ENCODE measurements at places on chromosomes 3 and 15.
A peak's percentile ranks its signal among the peaks of the same experiment; 100 is the strongest.

- no peak for DNase-seq
These were observed 32.2 kb upstream of the DPPA4 start for GRCh38 chr3:109369510-109369909.

DNA sequence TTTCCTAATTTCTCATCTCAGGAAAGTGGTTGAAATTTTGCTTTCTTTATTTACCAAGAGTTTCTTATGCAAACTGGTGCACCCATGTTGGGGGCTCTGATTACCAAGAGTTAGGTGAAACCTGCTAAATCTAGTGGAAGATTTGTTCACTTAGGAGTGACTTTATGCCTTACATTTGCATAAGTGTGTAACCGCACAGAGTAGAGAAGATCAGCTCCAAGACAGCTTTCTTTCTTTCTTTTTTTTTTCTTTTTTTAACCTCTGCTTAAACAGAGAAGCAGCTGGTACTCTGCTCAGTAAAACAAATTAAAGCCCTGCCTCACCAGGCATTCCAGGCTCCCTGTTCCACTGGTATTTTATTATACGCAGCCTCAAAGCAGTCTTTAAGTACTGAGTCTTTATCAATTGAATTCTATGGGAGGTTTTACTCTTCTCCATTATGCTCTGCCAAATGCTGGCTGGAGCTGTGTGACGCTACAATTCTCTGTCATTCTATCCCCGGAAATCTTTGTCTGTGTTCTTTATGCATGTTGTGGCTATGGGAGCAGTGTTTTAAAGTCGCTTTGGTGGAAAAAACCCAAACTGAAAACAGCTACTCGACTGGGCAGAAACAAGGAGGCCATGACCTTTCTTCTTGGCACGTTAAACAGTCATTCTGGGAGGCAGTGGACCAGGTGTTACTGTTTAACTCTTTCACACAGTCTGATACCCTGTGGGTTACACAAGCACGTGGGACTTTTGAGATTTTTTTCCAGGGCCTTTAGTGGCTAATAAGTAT, 55.2 kb upstream of the GBE1 start:
- DNase-seq, result peak; percentile 49

GRCh38 chr15:68279779-68280753, 2.5 kb downstream of the FEM1B start:
- DNase-seq, result no peak

DNA sequence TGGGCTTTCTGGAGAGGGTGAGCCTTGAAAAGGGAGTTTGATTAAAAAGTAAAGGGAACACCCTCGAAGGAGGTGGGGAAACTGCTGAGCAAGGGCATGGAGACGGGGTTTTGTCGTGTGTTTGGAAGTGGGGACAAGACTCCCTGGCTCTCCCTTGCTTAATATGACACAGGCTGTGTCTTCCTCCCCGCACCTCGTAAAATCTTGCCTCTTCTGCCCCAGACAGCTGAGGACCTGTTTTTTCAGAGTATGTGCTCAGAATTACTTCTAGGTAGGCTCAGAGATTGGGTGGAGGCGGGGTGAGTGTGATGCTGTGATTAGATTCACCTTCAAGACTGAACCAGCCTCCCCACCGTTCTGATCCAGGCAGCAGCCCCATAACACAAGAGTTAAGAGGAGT, 244.4 kb upstream of the TLE3 start:
- DNase-seq, result no peak

GRCh38 chr3:50630877-50631276, 13.9 kb downstream of the MAPKAPK3 start:
- DNase-seq, result peak; percentile 59

DNA sequence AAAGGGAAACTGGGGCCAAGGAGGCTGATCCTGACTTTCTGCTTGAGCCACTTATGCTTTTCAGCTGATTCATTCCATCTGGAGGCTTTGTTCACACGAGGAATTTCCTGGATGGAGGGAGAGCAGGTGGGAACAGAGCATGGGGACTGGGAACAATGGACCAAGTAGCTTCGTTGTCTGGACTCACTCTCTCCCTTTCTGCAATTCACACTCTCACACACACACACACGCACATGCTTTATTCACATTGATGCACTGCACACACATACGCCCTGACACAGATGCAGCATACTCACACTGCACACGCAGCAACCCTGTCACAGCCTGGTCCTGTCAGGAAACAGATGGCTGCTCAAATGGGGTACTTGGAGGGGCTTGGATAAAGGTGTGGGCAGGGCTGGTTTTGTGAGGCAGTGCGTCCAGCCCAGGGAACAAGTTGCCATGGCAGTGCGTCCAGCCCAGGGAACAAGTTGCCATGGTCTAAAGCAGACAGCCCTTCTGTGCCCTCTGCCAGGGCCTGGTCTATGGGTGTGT, 19.8 kb upstream of the CHCHD6 start:
- peak; percentile 67 for DNase-seq

DNA sequence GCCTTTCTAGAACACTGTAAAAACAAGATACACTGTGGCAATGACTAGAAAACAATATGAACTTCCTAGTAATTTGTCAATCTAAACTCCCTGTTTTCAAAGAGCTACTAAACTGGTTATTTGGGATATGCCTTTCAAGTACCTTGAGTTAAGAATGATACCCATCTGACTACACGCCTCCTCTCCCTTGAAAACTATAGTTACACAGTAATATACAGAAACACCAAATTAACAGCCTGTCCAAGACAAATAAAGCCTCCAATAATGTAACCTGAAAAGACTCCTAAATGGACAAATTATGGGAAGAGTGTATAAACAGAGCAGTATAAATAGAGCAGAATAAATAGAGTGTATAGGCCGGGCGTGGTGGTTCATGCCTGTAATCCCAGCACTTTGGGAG, 70.1 kb downstream of the SMARCC1 start:
- no peak for DNase-seq

DNA sequence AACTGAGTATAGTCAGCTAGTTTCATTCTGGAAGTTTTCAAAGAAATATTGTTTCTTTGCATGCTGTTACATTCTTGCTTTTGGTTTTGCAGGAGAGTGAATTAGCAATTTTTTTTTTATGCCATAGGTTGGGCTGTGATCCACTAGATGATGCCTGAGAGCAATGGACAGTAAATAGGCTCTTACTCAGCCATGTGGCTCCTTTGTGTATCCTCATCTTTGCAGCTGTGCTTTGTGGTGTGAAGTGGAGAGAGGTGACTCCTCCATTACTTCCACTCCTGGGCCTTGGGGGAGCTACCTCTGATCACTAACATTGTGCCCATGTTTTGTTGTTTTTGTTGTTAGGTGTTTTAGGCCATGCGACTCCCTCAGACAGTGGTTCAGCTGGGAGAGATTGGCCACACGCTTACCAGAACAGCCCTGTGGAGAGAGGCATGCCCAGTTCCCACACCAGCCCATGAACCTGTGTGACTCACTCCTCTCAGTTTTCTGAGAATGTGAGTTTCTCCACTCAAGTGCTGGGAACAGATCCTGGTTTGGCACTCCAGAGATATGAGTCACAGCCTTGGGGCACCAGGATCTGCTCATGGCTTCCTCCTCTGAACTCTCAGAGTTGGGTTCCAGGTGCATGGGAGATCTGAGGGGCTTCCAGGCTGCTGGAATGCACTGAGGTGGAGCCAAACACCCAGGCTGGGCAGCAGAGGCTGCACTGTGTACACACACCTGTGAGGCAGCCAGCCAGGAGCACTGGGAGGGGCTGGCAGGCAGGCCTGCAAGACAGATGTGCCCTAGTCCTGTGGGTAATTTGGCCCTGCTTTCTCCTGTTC, 785.3 kb downstream of the ROBO2 start:
- peak; percentile 91 for DNase-seq

GRCh38 chr15:69035205-69035917, 20.9 kb downstream of the NOX5 start:
- no peak for DNase-seq

GRCh38 chr15:95254263-95254662, 1022.9 kb downstream of the MCTP2 start:
- no peak for DNase-seq

- peak; percentile 45 for DNase-seq
These were observed 79.4 kb upstream of the ATP11B start for GRCh38 chr3:182713743-182714517.

Data from astrocyte (in vitro differentiated cells and primary cell).